Bronchial epithelial cell (primary cell): ENCODE measurements at places on chromosomes 3 and 15.

DNA sequence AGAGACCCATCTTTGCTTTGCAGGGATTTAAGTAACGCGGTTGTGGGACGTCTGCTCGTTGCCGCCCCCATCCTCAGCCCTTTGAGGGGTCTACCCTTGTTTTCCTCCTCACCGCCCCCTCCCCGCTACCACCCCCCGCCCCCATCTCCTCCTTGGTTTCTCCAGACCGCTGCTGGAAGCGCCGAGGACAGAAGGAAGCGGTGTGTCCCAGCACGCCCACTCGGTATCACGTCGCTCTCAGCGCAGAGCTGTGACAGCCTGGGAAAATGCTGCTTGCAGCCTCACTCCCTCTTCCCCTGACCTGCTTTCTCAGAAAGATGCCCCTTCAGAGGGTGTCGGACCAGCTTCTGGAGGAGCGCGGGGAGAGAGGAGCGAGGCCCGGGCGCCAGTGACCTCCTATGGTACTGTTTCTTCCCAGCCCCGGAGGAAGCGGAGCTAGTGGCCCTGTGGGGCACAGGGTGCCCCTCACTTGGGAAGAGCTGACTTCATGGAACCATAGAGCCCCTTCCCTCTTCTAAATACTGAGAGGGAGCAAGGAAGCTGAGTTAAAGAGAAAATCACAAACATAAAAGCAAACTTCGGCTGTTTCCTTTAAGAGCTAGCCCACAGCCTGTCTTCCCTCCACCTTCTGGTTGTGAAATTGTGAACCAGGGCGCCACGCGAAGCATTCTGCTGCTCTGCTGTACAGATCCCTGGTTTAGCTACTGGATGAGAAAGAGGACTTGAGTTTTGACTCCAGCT lies 698 bp downstream of the IL1RAP start:
- peak; percentile 44 for DNase-seq

- peak; percentile 31 for DNase-seq
These were observed 491.8 kb downstream of the MECOM start for GRCh38 chr3:169171739-169172138.

- DNase-seq: peak; percentile 35
These were observed 337.2 kb upstream of the DNAJC19 start for GRCh38 chr3:181326637-181327223.

DNA sequence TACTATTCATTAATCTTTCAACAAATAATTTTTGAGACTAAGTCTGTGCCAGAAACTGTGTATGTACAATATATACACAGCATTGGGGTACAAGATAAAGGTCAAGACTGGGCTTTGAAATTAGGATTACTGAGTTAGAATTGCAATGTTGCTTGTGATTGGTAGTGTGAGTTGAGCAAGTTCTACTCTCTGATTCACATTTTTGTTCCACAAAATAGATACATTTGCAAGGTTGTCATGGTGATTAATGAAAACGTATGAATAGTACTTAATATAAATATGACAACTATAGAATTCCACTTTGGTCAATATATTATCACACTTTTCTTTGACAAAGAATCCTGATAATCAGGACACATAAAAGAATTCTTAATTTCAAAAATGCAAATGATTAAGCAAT lies 314.6 kb downstream of the GBE1 start:
- DNase-seq: no peak

DNA sequence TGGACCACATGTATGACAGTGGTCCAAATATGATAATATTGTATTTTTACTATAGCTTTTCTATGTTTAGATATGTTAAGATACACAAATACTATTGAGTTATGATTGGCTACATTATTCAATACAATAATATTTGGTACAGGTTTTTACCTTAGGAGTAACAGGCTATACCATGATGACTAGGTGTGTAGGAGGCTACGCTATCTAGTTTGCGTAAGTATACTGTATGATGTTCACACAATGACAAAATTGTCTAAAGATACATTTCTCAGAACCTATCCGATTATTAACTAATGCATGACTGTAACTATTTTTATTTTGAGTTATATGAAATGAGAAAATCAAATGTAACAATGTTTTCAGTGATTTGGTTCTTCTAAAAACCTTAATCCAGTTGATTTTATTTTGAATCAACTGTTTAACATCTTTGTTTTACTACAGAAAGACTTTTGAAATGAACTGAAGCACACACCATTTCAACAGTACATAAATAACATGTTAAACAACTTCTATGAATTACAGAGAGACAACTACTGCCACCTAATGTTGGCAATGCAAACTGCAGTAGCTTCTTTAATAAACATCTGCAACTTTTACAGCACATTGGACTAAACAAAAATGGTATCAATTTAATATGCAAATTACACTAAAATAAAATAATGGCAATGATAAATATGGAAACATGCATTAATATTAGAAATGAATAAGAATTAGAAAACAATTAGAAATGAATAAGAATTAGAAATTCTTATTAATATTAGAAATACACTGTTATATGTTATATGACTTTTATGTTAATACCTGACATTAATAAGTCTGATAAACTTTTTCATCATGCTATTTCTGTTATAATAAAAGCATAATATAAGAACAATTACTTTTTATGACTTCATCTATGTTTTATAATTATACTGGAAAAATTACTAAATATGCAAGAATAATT lies 255.7 kb downstream of the MBNL1 start:
- peak; percentile 64 for DNase-seq

- no peak for DNase-seq
These were observed 69.7 kb downstream of the WDR76 start for GRCh38 chr15:43896543-43896942.
